Esophagus mucosa (tissue), 1 donor: ENCODE measurements at places on chromosomes 4 and X.

- ATAC-seq = no peak
These were observed 28.3 kb downstream of the RASL11B start for GRCh38 chr4:52890521-52890791.

- ATAC-seq = no peak
These were observed 1.6 kb downstream of the MID2 start for GRCh38 chrX:107827030-107827831.

DNA sequence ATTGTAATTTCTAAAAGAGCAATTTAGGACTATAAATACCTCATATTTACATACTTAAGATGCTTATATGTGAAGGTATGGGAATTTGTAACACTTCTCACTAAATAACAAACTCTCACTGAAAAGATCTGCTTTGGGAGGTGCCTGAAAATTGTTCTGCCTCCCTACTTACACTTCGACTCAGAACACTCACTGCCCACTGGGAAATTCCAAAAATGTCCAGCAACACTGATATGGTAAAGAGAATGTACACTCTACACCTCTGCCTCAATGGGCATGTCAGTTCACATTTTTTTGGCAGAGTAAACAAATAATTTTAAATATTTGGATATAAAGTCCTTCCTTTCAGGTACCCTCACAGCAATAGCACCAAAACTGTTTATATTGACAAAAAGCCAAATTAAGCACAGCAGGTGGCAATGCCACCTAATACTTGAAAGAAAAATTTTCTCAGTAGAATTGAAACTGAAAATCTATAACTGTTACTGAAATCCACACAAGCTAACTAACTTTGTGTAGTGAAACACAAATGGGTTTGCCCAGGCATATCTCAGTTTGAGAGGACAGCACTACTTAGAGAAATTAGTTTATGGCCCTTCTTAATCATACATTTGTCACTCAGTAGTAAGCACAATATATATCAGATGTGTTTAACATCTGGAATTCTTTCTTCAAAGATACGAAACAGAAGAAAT lies 67.1 kb downstream of the PRDM5 start:
- no peak for ATAC-seq

- ATAC-seq = peak; percentile 60
These were observed at the start of gene ODAPH for GRCh38 chr4:75555294-75556164. Gene ODAPH (plus strand): TSS chr4:75556066. CDS start chr4:75556083, 17 bp downstream.

DNA sequence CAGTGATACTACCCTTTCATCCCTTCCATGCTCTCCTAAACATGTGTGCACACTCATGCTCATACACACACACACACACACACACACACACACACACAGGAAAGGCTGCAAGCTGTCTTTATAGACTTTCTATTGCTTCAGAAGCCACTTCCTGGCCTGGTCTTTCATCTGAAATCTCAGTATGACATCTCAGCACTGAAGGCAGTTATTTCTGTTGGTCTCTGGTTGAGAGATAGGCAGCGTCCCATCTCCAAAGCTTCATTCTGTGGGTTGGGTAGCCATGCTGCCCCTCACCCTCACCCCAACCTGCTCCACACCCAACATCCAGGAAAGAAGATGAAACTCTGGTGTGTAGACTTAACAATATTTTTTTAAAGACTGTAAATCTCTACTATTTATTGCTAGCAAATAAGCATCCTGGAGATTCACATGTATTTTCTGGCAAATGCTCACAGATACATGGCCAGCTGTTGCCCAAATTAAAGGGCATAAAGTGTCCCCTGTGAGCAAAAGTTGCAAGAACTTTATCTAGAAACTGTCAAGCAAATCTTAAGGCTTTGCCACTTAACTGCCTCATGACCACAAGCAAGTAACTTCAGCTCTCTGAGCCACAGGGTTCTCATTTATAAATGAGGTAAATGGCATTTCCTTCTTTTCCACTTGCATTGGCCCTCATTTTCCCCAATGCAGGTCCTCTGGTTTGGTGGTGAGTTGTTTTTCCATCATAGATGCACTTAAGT lies 189.8 kb upstream of the AFF2 start:
- ATAC-seq = no peak

DNA sequence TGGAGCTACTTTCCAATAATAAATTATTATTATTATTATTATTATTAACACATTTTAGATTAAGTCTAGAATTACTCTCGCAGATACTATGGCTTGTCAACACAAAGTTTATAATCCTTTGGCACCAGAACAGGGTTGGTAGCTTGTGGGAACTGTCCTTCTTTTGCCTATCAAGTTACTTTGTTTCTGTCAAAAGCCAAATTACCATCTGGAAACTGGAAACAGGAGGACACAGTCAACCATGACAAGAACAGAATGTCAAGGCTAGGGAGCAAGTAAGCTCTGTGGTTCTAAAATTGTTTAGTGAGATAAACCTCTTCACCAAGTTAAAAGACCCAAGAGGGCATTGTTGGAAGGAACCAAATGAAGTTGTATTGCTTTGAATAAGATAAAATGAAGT lies 42.5 kb downstream of the DGKK start:
- no peak for ATAC-seq

- ATAC-seq = no peak
These were observed 51.7 kb downstream of the HAND2 start for GRCh38 chr4:173478201-173478912.

GRCh38 chr4:20318909-20319277 lies 67.2 kb downstream of the SLIT2 start:
- no peak for ATAC-seq

DNA sequence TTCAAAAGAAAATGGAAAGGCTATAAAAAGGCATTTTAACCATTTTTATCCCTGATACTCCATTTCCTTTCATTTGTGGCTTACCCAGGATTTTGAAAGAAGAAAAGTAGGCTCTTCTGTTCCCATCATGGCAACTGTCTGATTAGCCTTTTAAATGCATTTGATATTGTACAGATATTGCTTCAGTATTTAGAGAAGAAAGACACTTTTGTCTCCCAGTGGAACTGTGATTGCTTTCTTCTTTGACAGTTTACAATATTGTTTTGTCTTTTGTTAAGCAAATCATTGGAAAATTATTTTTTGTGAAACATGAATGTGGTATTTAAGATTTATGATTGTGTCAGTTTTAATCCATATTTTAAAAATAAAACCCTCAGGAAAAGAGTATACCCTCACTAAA lies 297.4 kb upstream of the TACR3 start:
- no peak for ATAC-seq

GRCh38 chrX:56068274-56068758 lies 163.8 kb upstream of the KLF8 start:
- peak; percentile 77 for ATAC-seq

- ATAC-seq = peak; percentile 46
These were observed 9.7 kb upstream of the TMEM165 start for GRCh38 chr4:55386073-55386472.

GRCh38 chr4:100257567-100257966 lies 67.3 kb upstream of the DDIT4L start:
- peak; percentile 89 for ATAC-seq

DNA sequence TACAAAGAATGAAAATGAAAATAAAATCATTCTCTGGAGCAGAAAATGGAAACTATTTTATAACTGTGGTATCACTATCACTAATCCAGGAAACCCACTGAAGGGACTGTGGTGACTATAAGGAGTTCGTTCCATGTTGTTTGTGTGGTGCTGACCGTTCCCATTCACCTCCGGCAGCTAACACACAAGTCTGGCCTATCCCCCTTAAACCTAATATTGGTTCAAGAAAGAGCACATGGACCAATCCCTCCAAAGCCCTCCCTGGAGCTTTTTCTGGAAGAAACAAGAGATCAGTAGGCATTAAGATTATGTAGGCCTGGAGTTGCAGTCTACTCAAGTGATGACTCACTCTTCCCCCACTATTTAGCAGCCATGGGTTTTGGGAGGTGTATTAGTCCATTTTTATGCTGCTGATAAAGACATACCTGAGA lies 25.9 kb upstream of the FAM241A start:
- no peak for ATAC-seq

DNA sequence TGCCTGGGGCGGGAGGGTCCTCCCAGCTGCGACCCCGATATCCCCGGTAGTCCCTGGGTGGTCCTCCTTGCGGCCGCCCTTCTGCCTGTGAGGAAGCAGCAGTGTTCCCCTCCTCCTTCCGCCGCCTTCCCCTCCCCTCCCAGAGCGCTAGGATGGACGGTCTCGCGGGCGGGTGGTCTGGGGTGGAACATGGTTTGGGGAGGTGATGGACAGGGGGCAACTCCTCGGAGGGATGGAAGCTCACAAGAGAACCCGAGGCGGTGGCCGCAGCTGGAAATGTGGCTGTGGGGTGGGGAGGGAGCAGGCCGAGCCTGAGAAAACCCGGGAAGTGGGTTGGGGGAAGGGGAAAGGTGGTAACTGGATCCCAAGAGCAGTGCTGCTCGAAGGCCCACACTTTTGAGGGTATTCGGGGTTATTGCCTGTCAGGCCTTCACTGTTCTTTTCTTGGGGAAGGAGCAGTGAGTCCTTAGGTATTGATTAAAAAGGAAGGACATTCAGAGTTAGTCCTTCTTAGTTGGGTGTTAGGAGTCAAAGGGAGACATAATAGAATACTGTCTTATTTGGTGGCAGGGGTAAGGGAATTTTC lies 581 bp downstream of the UBE2K start:
- peak; percentile 27 for ATAC-seq

DNA sequence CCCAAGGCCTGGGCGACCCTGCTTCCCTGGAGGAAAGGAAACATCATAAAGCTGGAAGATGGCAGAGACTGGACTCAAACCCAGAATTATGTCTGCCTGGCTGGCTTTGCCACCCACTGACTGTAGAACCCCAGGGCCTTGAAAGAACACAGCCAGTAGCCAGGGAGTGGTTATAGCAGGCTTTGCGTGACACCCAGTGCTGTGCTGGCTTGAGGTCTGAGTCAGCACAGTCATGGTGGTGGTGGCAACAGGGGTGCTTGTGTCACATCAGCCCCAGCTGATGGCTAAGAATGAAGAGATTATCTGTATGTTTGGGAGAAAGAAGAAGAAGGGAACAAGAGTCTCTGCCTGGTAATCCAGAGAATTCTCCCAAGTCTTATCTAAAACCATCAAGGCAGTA lies 178.8 kb upstream of the SPIN4 start:
- no peak for ATAC-seq

GRCh38 chr4:112348488-112349158 lies 51.5 kb downstream of the ALPK1 start:
- peak; percentile 36 for ATAC-seq

DNA sequence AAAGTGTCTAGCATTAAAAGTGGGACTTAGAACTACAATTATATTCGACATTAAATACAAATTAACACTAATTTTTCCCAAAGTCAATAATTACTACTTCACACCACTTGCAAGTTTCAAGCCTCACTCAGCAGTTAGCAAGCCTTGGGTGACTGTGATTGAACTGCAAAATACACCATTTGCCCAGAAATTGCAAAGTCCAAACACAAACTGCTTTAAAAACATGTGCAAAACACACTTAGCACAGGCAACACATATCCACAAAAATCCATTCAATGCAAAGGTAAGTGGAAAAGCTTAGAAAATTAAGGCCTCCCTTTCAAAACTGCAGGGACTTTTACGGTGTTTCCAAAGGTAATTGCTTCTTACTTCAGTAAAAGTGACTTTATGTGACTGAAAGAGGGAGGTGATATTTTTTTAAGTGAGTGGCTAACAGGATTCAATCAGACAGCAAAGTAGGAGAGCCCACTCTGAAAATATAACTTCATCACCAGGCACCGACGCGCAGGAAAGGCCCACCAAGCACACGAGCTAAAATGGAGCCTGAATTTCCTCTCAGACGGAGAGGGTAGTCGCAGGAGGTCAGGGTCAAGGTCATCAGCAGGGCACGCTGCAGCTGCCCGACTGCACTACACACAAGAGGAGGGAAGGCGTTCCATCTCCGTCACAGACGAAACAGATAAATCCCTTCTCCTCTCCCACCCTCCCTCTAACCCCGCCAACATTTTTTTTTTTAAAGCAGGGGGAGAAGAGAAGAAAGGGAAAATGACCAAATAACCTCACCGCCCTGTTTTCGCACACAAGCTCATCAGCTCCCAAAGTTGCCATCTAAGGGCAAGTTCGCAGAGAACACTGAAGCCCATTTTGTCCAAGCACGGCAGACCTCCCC lies 3.1 kb downstream of the ZNF827 start:
- ATAC-seq = no peak

DNA sequence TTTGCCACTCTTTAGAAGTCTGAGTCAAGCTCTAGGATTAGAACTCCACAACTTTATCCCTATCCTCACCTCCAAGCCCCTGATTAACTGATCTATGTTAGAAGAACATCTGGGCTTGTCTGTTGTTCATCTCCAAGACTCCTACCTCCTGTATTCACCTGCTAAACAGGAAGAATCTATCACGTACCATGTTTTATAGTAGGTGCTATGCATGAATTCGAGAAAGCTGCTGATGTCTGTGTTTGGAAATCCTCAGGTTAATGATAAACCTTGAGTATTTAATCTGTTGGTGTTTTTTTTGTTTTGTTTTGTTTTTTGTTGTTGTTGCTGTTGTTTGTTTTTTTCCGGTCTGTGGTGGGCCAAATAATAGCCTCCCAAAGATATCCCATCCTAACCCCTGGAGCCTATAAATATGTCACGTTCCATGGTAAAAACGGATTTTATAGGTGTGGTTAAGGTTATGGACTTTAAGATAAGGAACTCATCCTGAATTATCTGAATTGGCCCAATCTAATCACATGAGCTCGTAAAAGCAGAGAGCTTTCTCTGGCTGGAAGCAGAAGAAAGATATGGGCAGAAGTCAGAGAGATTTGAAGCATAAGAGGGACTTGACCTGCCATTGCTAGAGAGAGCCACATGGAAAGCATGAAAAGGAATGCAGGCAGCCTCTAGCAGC lies 101.2 kb upstream of the DUSP21 start:
- no peak for ATAC-seq
